ENCODE measurements at places on chromosomes 7 and 10.

DNA sequence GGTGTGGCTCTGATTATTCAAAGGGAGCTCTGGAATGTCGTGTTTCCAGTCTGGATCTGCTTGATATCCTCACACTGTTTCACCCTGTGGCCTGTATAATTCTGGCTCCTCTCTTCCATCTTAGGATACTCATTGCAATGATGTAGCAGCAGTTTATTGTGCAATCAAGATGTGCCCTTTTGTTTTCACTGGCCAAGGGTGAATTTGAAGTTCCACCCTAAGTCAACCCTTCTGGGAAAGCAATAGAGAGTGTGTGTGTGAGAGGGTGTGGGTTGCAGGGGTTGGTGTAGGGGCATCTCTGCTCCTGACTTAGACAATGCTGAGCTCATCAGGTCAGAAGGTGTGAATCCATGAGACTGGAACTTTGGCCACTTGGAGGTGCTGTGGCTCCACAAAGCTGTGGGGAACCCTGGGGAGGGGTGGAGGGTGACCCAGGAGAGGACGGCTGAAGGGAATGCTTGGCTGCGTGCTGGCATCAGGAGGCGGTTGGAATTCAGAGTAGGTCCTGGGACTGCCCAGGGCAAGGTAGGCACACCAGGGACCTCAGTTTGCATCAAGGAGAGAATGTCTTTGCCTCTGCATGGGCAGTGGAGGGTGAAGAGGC is 118.0 kb upstream of the PRSS58 start:
- no peak for DNase-seq

- no peak for DNase-seq
Observed at GRCh38 chr7:117024811-117025210, 71.5 kb downstream of the ST7 start.

- DNase-seq: no peak
Observed at GRCh38 chr10:77070346-77070745, 567.3 kb downstream of the KCNMA1 start.

DNA sequence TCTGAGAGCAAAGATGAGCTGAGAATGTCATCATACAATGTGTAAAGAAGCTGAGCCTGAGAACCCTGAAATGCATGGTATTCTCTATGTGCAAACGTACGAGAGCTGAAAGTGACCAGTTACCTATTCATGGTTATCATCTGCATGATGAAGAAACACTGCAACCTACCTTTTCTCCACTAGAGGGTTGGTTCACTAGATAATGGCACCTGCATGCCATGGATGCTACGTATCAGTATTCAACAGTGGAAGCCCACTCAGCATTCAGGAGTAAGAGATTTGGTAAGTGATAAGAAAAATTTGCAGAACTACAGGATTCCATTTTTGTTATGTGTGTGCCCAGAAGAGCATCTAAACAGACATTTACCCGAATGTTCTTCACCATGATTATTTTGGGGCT is 145.4 kb downstream of the PTPRN2 start:
- DNase-seq: no peak

- no peak for DNase-seq
Observed at GRCh38 chr7:115306586-115306985, 384.7 kb downstream of the MDFIC start.

- DNase-seq: no peak
Observed at GRCh38 chr10:20986049-20986448, 88.9 kb upstream of the NEBL start.

GRCh38 chr7:32218154-32218467 is 147.9 kb upstream of the PDE1C start:
- no peak for DNase-seq

DNA sequence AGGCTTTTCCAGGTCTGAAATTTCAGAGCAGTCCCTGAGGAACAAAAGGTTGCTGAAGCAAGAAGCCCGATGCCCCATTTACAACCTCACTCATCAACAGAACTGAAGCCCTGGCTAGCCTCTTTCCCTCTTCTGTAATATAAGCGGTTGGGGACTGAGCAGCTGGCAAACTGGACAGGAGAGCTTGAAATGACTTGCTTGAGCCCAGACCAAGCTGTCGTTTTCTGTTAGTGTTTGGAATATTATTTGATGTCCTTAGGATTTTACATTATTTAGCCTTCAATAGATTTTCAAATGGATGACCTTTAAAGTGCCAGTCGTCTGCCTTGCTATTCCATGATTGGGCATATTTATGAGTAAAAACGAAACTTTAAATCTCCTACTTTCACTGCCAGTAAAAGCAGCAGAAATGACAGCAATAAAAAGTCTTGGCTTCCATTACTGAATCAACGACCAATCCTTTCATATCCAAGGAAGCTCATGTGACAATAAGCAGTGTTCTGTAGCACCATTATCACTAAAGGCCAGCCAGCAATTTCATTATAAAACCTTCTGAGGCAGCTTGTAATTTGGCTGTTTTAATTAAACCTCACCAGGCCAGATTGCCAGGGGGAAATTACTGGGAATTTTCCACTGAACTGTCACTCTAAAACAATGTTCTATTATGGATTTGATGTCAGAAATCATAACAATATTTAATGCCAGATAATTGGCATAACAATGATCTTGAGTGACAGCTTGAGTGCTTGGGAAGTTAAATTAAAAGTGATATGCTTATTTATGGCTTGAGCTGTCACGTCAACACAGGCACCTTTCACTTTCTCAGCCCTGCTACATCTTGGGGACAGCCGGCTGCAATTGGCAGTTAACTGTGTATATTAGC is 85.9 kb downstream of the LSMEM1 start:
- DNase-seq: no peak

DNA sequence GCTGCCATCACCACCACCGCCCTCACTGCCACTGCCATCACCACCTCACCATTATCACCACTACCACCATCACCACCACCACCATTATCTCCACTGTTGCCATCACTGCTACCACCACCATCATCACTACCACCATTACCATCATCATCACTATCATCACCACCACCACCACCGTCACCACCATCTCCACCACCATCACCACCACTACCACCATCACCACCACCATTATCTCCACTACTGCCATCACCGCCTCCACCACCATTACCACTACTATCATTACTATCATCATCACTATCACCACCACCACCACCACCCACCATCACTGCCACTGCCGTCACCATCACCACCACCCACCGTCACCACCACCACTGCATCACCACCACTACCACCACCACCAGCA is 9.9 kb upstream of the COL13A1 start:
- no peak for DNase-seq

DNA sequence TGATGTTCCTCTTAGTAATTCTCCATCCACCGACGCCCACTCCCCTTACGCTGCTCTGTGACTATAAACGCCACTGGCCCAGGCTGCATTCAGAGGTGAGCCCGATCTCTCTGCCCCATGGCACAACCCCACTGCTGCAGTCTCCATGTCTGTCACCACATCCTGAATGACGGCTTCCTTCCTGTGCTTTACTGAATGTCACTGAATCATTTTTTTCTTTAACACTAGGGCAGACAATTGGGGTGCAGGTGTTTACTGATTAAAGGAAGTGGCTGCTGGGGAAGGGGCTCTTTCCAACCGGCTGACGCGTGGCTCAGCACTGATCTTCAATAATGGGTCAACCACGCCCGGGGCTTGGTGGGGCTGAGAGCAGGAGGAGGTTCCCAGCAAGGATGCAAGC is 208.3 kb downstream of the USP6NL start:
- peak; percentile 59 for DNase-seq

- peak; percentile 37 for DNase-seq
Observed at GRCh38 chr10:119207713-119208552, 562 bp downstream of the GRK5 start.

DNA sequence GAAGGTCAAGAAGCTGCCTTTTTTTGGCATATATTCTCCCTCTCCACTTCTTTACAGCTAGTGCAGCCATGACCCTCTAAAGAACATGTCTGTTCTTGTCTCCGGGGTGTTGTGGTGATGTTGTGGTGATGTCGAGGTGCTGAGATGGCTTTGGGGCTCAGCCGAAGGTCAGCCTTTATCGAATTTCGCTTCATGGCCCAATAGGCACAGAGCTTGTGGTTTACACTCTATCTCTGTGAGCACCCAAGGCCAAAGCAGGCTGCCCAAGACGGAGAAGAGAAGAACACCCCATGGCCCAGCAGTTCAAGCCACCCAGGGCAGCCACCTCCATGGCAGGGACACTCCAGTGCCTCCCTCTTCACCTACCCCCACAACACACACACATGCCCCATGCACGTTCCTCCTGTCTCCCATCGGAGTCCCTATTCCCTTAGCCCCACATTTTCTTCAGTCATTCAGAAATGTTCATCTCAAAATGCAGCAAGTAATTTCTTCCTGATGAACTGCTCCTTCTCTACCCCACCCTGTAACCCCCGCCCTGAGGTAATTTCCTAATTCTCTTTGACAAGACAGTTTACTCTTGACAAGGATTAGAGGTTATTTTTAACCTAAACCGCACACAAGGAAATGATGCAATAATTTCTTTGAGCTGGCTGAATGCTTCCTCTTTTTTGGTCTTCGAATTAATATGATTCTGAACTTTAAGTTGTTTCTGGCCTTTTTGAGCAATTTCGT is 18.6 kb upstream of the ADRB1 start:
- no peak for DNase-seq

DNA sequence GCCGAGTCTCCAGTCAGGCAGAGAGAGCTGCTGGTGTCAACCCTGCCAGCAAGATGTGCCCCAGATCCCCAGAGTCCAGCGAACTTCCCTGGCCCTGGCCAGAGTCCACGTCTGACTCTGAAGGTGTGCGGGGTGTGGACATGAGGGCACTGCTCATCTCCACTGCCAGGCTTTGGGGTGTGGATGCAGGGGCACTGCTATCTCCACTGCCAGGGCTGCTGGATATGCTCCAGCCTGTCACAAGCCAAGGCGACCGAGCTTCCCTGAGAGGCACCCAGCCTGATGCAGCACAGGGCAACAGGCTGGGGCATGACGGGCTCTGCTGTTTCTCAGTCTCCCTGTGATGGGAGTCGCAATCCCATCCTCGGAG is 596.8 kb downstream of the PTPRN2 start:
- DNase-seq: no peak

- DNase-seq: no peak
Observed at GRCh38 chr7:108193594-108194498, 63.7 kb upstream of the LAMB4 start.

DNA sequence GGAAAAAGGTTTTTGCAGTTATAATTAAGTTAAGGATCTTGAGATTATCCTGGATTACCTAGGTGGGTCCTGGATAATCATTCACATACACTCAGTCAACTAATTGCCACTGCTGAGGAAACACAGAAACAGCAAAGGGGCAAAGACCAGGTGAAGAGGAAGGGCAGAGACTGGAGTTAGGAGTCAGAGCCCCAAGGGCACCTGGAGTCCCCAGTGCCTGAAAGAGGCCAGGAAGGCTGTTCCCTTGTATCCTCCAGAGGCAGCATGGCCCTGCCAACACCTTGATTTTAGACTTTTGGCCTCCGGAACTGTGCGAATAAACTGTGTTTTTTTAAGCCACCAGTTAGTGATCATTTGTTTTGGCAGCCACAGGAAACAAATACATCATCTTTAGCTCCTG is 24.6 kb downstream of the PRR15 start:
- DNase-seq: no peak

DNA sequence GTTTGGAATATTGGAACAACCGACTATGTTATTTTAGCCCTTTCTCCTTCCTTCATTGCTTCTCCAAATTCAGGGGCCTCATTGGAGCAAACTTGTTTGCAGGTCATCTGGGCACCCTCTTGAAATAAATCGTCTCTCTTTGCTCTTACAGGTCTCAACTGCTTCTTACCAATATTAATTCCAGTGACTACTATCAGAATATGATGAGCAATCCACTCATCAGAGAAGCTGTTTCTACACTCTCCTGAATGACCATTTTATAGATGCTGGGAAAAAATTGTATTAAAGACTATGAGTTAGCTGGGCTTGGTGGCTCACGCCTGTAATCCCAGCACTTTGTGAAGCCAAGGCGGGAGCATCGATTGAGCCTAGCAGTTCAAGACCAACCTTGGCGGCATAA is 12.5 kb upstream of the HNRNPF start:
- DNase-seq: no peak

GRCh38 chr10:57008189-57008588 is 647.1 kb upstream of the ZWINT start:
- DNase-seq: no peak

GRCh38 chr7:134371536-134371935 is 54.8 kb upstream of the SLC35B4 start:
- DNase-seq: no peak

DNA sequence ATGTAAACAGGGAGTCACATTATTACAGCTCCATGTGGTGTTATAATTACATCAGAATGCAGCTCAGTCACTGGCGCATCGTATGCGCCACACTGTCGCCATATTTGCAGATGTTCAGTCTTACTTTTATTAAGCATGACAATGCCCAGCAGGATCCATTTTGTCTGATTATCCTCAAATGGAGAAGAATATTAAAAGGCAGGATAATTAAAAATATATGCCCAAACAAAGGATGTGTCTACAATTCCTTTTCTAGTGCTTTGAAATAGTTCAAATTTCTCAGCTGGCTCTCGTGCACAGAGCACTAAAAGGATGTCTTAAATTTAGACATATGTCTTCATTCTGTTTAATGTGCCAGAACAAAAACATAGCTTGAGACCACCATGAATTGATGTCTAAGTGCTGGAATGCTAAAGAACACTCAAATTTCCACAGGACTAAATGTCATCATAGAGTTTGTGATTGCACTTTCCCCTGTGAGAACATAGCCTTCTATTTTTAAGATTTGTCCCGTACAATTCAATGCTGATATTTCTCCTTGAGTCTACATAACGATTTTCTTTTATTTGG is 168.0 kb downstream of the DKK1 start:
- DNase-seq: no peak

DNA sequence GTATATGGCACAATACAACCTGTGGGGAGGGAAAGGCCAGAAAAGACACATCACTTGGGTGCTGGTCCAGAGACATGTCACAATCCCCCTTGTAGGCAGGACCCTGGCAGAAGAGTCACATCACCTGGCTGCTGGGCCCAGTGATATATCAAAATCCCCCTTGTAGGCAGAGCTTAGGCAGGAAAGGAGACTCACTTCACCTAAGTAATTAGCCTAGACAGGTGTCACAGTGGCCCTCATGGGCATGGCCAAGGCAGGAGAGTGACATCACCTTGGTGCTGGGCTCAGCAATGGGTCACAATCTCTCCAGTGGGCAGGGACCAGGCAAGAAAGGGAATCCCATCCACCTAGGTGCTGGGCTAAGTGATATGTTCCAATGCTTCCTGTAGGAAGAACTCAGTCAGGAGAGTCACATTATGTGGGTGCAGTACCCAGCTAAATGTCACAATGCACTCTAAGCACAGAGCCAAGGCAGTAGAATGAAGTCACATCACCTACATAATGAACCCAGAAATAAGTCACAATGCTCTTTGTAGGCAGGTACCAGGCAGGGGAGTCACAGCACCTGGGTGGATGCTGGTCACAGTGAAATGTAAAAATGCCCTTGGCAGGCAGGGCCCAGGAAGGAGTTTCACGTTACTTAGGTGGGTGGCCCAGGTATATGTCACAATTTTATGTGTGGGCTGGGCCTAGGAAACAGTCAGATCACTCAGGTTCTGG is 18.9 kb upstream of the ZNF736 start:
- DNase-seq: no peak

DNA sequence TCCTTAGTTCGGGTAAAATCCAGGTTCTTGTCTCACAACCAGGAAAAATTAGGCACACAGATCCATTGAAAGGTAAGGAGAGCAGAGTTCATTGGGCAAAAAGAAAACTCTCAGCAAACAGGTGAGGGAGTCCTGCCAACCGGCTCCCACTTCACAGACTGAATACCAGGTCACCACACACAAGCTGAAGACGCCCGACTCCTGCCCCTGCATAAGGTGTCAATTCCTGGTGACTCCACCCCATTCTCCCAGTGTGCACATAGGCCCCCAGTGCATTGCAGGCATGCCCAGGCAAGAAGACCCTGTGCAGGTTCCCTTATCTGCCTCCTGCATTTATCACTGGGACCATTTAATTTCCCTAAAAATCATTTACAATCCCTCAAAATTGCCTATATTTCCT is 354.6 kb downstream of the LRRTM3 start:
- DNase-seq: no peak

Measured in T-helper 2 cell treated with Interferon-gamma antibody and Interleukin-4, amounts not matched to agents 5 μg/mL and 100 μg/mL, for 36 hours (primary cell).